ENCODE measurements at places on chromosomes 3 and 15.

DNA sequence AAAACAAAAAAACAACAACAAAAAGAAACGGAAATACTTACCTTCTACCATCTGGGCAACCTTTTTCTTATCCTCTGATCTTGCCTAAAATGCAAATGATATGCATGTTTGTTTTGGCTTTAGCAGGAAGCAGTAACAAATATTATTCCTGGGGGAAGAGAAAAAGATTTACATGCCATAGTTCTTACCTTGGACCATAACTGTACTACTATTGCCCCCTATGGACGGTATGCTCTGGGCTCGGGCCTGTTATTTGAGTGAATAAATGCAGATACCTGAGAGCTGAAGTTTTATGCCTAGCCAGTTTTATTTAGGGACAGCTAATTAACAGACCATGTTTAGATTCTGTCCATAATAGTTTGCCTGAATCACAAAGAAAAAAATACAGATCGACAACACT, 12.6 kb upstream of the STARD5 start:
- DNase-seq, result no peak

GRCh38 chr15:85854345-85855097, 59.8 kb upstream of the KLHL25 start:
- no peak for DNase-seq

- no peak for DNase-seq
These were observed 33.3 kb downstream of the DET1 start for GRCh38 chr15:88513195-88513594.

- no peak for DNase-seq
These were observed 792.3 kb downstream of the DIPK2A start for GRCh38 chr3:144763878-144764454.

GRCh38 chr15:69853544-69853951, 244.2 kb downstream of the TLE3 start:
- DNase-seq, result no peak

DNA sequence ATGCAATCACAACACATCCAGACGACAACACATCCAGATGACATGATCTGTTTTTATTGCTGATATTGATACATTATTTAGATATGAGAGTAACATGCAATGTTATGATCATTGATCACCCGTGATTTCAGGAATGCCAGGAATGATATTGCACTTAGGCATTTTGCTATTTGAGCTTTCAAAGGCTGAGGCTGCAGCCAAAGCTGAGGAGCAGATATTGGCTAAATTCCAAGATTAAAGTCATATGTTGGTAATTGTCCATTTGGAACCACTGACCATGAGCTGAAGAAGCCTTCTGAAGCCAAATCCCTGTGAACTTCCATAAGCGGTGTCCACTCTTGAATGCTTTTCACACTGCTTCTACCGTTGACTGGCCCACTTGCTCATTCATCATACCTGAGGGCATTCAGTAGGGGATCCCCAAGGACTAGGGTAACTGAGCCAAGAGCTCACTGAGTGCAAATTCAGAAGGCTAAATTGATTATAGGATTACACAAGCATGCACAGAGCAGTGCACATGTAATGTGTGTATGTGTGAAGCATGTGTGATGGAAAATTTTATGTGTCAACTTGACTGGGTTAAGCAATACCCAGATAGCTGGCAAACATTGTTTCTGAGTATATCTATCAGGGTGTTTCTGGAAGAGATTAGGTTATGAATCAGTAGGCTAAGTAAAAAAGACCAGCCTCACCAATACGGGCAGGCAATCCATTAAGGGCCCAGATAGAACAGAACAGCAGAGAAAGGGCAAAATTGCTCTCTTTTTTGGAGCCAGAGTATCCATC, 92.1 kb upstream of the PLAAT1 start:
- no peak for DNase-seq

GRCh38 chr3:30077746-30078145, 528.7 kb upstream of the TGFBR2 start:
- DNase-seq, result no peak

DNA sequence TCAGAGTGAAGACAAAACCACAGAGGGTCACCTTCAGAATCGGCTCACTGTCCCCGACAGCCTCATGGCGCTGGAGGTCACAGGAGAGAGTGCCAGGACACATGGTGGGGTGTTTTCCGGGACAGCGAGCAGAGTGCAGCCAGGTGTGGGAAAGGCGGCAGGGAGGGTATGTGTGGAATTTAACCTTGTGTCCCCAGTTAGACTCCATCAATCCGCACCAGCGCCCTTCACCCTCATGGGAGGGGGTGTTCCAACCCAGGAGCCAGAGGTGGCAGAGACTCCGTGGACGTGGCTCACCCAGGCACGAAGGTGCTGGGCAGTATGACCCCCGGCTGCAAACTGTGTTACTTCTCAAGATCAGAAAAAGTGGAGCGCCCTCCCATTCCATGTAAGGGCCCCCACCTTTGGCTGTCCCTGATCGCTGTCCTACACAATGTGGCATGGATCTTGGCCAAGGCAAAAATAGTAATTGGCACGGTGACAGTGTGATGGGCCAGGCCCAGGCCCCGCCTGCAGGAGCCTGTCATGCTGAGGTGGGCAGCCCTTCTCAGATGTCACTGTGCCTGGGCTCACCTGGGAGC, 190.3 kb downstream of the XXYLT1 start:
- DNase-seq, result no peak

- no peak for DNase-seq
These were observed 32.8 kb downstream of the CFAP20DC start for GRCh38 chr3:59016930-59017616.

- DNase-seq, result no peak
These were observed 1014.1 kb upstream of the SEMA6D start for GRCh38 chr15:46703020-46703861.

- no peak for DNase-seq
These were observed 591.9 kb downstream of the ROBO1 start for GRCh38 chr3:79175870-79176269.

All from T-cell (primary cell).